ENCODE measurements at places on chromosomes 1 and 21.

DNA sequence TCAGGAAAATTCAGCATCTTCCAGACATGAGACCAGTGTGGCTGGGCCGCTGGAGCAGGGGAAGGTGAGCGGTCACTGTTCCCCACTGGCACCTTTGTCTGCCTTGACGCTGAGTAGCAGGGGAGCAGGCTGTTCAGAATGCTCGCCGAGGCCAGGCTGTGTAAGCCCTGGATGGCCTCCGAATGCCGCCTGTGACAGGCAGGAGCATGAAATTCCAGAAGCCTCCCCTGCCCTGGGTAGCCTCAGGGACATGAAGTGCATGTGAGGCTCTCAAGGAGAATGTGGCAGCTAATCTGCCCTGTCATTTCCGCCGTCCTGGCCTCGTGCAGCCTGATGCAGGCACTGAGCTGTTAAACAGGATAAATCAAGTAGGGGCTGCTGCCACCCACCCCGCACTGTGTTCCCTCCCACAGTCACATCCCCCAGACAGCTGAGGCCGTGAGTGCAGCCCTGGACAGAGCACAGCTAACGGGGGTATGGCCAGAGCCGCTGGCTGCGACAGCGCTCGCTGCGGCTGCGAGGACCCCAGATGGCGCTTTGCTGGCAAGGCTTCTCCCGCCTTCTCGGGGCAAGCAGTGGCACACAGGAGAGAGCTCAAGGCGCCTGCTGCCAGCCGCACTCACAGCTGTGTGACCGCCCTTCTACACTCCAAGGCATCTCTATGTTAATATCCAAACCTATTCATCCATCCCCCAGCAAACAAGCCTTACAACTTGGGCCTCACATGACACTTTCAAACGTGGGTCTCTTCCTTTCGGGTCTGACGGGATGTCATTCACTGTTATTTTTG is 105.0 kb upstream of the COL6A1 start:
- no peak for DNase-seq

- DNase-seq: no peak
These were observed 699 bp upstream of the NES start for GRCh38 chr1:156677616-156678596.

GRCh38 chr1:38068220-38068979 is 21.8 kb upstream of the POU3F1 start:
- DNase-seq: no peak

- no peak for DNase-seq
These were observed 58.0 kb downstream of the SDCCAG8 start for GRCh38 chr1:243313635-243314536.

DNA sequence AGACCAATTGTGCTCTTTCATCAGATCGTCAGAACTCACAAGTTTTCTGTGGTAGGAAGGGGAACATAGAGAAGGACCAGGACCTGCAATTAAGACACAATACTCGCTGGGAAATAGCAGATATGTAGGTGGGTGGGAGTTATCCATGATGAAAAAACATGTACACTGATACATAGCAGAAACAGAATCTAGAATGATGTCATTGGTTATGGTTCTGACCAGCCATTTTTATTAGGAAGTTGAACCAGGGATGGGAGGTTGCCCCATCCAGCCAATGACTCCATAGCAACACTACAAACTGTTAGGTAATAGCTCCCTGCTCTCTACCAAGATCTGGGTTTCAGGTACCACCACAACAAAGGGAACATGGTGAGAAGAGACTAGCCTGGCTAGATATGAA is 393.5 kb upstream of the PBX1 start:
- no peak for DNase-seq

GRCh38 chr1:31954607-31955283 is 16.6 kb upstream of the PTP4A2 start:
- DNase-seq: no peak

DNA sequence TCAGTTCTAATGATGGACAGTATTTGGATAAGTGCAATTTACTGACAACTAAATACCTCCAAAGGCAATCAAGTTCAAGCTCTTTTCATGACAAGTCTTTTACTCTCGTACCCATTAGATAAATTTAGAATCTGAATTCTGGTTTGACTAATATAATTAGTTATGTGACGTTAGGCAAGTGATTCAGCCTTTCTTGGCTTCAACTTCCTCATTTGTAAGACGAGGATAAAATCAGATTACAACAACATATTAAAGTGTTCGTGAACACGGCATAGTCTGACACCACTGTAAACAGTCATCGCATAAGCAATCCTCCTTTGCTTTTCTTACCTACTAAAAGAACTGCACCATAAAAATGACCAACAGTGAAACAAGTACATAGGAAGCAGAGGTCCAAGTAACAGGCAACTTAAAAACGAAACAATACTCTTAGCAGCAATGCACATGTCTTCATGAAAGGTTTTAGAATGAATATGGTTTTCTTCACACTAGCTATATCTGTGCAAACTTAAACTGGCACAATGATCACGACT is 25.7 kb downstream of the COA6 start:
- DNase-seq: no peak

- DNase-seq: no peak
These were observed 138.7 kb downstream of the GALNT2 start for GRCh38 chr1:230205719-230206198.

- no peak for DNase-seq
These were observed 421.2 kb upstream of the DAB1 start for GRCh38 chr1:57845041-57845440.

DNA sequence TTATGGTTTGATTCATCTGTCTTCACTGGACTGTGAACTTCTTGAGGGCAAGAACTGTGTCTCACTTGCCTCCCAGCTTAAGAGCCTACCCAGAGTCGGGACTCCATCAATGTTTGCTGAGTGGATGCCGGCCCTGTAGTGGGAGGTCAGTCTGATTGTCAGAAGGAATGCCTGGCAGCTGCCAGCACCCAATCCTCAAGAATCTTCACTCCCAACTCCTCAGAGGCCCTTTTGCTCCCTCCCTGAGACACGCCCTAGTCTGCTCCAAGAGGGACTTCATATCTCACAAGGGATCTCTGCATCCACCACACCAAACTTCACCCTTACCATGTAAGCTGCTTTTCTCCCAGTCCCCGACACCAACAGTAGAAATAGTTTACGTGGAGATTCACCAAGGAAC is 15.2 kb upstream of the KDM4A start:
- no peak for DNase-seq

GRCh38 chr1:247216261-247216660 is 39.6 kb upstream of the VN1R5 start:
- DNase-seq: no peak

- DNase-seq: no peak
These were observed 24.7 kb downstream of the PALMD start for GRCh38 chr1:99670583-99670982.

DNA sequence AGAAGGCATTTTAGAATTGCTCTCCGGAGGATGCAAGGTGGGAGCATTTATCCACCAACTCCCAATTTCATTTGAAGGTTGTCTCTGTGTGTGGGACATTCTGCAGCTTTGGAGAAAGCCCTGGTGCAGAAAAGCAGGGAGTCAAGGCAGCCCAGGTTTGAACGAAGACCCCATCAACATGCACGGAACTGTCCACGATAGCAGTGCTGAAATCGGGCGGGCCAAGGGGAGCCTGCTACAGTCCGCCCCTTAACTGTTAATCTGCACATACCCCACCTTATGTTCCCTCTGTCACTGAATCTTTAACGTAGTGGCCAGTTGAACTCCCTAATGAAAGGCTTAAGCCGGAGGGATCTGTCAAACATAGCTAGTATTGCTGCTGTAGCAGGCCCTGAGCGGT is 68.8 kb upstream of the C1orf174 start:
- no peak for DNase-seq

DNA sequence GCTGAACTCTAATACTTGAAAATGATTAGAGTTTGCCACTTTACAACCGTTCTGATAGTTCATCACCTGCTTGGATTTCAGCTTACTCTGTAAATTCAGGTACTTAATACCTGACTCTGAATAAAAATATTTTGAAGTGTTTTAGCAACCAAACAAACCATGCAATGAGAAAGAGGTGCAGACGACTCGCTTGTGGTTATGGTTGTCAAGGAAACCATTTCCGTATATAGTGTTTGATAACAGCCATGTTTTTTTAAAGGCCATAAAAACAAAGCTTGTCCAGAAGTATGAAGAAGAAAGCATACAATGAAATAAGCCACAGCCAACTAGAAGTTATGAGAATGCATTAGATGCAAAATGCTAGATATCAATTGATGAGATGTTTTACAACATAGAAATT is 167.2 kb upstream of the HMCN1 start:
- no peak for DNase-seq

GRCh38 chr21:35829067-35829466 is 231.3 kb downstream of the SETD4 start:
- no peak for DNase-seq

DNA sequence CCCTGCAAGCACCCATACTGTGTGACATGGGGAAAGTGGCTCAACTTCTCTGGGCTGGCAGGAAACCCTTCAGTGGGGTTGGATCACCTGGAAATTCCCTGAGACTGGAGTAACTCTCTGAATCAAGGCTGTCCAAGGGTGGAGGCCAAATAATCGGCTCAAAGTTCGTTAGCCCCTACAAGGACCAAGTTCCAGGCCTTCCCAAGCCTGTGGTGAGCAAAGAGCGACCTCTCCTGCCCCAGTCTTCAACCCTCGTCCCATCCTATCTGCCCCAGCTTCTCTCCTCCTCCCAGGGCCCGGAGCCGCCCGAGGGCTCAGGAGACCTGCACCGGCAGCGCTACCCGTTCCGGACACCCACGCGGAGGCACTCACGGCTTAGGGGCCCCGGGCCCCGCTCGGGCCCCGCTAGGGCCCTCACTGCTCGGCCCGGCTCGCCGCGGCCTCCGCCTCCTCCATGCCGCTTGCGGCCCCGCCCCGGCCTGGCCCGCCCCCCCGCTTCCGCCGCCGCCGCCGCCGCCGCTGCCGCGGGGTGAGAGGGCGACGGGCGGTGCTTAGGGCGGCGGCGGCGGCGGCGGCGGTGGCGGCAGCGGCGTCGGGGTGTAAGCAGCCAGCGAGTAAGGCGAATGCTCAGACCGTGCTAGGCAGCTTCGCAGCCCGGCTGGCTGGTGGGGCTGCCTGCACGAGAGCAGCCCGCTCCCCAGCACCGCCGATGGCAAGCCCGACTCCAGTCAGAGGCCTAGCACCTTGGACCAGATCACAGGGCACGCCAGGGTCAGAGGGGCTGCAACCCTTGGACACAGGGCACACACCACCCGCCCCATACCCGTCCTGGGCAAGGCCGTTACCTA is at the start of gene POMGNT1:
POMGNT1 (minus strand) TSS at position 471 of the 848 bp plus-strand sequence. CDS start 613 bp downstream, outside the sequence.
- DNase-seq: no peak

GRCh38 chr1:12548973-12549459 is 69.0 kb downstream of the DHRS3 start:
- DNase-seq: no peak

GRCh38 chr1:53070621-53071020 is 8.6 kb downstream of the PODN start:
- no peak for DNase-seq

DNA sequence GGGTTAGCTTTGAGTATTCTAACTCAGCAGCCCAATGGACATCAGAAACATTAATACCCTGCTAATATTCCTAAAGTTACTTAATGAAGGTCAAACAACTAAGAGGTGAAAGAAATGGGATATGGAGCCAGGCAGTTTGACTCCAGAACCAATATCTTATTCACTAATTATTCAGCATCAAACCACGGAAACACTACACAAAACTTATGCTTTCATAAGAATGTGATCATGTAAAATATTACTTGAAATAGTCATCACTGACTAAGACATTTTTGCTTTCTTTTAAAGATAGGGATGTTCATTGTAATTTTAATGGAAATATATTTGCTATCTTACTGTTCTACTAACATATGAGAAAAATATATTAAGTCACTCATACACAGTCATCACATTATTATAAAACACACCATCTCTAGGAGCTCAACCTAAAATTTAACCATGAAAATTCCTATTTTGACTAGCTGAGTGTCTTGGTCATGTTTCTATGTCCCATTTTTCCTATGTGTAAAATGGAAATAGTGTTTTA is 240.9 kb downstream of the KCTD3 start:
- DNase-seq: no peak

DNA sequence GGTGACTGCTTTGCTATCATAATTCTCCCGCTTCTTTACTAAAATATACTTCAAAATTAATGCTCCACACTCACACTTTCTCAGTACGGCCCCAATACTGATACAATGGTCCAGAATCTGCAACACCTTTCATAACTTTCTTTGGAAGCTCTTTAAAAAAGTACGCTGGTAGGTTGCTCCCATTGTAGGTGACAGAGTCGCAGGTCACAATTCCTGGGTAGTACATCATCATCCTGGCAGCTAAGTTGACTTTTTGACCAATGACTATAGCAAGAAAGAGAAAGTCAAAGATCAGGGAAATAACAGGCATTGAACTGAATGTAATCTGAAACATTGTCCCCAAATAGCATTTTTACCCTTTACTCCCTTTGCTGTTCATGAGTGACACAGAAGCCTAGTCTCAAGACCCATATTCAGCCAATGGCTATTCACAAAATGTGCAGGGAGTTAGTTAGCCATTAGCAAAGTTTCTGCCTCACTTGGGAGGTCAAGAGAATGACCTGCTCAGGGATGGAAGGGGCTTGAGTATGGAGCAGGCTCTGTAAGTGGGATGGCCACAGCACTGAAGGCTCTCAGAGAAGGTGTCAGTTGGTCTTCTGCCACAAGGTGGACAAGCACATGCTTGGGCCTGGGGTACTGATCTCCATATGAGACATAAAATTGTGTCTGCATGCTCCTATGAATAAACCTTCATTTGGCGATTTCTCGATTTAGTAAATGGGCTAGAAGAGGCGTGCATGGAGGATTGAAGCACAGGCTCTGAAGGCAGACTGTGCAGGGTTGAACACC is 35.4 kb downstream of the ADCY10 start:
- no peak for DNase-seq

DNA sequence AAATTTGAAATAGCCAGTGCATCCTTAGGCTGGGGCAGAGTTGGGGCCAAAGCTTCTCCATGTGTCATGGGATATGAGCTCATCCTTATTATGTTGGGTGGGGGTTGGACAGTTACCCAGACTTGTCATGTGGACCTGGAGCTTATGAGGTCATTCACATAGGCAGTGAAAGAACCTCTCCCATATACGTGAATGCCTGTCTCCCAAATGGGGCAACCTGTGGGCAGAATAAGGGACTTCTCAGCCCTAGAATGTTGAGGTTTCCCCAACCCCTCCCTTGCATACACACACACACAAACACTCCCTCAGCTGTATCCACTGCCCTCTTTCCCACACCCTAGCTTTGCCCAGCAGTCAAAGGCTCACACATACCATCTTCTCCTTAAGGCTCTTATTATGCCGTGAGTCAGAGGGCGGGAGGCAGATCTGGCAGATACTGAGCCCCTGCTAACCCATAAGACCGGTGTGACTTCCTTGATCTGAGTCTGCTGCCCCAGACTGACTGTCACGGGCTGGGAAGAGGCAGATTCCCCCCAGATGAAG is 2.3 kb upstream of the IVL start:
- peak; percentile 92 for DNase-seq

DNA sequence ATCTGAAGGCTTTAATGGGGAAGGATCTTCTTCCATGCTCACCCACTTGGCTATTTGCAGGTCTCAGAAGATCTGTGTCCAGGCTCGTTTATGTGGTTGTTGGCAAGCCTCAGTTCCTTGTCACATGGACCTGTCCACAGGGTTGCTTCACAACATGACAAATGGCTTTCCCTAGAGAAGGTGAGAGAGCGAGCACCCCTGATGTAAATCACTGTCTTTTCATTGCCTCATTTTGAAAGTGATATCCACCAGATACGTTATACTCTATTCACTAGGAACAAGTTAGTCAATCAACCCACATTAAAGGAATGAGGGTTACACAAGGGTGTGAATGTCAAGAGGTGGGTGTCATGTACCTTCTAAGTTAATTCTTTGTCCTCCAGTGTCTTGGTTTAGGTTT is 433.3 kb downstream of the RPS6KC1 start:
- no peak for DNase-seq

GRCh38 chr21:29939924-29940275 is at the start of gene GRIK1:
Gene GRIK1, minus strand, starts transcription at chr21:29939996.
- no peak for DNase-seq
